B cell (primary cell): ENCODE measurements at places on chromosomes 1 and 21. TPM values are rescaled to one million over a fixed set of nuclear protein-coding genes. Genes with fewer than 3 reads are reported as not detected.

- no peak for DNase-seq
Measured at GRCh38 chr1:48777219-48777895, 666 bp upstream of the BEND5 start.

DNA sequence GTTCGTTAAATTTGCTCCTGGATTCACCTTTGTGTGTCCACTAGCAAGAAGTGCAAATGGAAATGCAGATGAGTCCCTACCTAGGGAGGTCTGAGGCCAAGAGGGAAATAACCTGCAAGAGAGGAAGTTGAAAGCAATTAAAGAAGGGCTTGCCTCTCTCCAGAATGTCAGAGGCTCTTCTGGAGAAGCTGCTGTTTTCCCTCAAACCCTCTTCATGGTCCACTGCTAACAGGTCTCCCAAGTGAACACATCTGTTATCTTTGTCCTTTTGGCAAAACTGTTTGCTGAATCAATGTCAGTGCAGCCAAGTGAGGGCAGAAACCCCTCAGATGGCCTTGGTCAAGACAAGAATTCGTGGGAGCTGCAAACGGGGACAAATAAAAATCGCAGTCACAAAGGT, 177.3 kb upstream of the PLXNA2 start:
- no peak for DNase-seq

DNA sequence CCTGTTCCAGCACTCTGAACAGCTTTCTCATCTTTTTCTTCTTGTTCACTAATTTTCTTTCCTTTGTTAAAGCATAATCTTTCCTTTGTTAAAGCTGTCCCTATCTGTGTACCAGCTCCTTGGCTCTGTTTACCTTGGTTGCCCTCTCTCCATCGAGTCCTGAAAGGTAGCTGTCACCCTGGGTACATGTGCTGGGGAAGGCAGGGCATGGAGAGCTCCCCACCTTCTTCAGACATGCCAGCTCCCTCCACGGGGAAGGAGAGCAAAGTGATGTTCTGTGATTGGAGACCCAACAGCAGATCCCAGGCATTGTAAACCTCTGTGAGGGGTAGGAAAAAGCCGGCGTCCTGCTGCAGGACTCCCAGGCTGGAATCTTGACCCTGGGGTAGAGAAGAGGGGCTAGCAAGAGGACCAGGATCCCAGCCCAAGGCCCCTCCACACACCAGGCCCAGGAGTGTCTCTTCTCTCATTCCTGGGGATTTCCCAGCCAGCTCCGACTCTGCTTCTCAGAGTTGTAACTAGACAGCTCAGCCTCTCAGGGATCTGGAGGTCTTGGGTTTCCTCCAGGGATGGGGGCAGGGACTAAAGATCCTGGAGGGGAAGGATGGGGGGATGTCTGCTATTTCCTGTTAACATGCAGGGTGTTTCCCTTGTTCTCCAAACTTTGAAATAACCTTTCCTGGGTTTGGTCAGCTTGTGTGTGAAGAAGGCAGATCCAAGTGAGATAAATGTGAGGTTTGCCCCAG, 34.4 kb downstream of the TMCC2 start:
- no peak for DNase-seq

HAPLN2 gene
- total RNA-seq: 0.36 TPM in 1 of 2 replicates, not detected in the other

- no peak for DNase-seq
Measured at GRCh38 chr21:44333509-44334328, 5.5 kb downstream of the CFAP410 start.

GRCh38 chr1:45531873-45532272, 10.2 kb upstream of the PRDX1 start:
- DNase-seq: no peak

DNA sequence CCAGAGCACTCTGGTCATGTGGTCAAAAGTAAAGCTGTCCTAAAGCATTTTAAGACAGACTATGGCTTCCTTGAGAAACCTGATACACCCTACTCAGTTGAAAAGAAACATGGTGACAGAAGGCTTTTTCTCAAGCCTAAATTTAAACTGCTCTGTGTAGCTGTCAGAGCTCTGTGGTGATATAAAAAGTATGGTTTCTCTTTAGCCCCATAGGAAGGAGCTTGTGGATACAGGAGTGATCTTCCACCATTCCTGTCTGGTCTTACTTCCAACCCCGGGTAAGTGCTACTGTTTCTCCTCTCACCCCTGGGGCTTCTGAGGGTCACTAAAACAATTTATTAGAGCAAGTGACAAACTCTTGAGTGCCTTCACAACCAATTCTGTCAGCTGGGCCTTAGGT, 8.5 kb downstream of the TP53BP2 start:
- DNase-seq: no peak

- peak; percentile 73 for DNase-seq
Measured at GRCh38 chr1:100459358-100460114, 78.4 kb upstream of the GPR88 start.

SLC45A1 gene
- 0.54 and 0.61 TPM in 2 replicates for total RNA-seq

GRCh38 chr1:119000371-119001180, 12.4 kb upstream of the TBX15 start:
- peak; percentile 21 for DNase-seq

GRCh38 chr1:6409053-6409452, 10.7 kb downstream of the HES2 start:
- DNase-seq: no peak

DNA sequence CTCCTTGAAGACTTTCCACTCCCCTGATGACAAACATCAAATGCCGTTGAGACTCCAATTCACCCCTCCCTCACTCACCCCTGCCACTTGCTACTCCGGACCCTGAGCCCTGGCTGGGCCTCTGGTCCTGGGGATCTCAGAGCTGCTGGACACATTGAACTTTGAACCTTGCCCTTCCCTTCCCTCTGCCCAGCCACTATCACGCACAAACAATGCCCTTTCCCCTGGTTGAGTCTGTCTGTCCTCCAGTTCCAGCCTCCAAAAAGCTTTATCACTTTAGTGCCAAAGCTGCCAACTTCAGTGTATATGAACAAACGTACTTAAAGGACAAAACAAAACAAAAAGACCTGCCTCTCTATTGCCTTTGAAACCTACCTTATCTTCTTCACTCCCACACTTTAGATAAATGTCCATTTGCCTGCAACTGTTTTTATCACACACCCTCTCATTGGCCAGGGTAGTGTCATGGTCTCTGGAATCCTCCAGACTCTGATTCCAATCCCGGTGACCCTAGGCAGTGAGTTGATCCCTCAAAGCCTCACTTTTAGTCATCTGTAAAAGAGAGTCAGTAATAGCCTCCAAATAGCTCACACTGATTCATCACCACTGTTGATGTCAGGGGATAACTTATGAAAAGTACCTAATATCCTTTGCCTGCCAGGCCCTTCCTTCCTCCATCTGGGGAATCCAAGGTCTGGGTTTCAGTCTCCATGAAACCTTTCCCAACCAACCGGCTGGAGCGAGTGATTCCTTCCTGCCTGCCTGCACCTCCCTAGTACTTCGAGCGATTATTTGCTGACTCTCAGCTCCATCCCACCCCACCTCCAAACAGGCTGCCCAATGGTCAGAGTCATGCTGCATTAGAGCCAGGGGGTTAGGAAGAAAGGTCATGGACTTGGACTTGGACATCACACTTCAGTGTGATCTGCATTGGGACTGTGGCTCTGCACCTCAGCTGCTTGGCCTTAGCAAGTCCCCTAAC, 15.9 kb upstream of the SPOCD1 start:
- no peak for DNase-seq
